Activated CD8-positive, alpha-beta memory T cell treated with anti-CD3 and anti-CD28 coated beads for 48 hours (primary cell): ENCODE measurements at places on chromosomes 2 and 18.

DNA sequence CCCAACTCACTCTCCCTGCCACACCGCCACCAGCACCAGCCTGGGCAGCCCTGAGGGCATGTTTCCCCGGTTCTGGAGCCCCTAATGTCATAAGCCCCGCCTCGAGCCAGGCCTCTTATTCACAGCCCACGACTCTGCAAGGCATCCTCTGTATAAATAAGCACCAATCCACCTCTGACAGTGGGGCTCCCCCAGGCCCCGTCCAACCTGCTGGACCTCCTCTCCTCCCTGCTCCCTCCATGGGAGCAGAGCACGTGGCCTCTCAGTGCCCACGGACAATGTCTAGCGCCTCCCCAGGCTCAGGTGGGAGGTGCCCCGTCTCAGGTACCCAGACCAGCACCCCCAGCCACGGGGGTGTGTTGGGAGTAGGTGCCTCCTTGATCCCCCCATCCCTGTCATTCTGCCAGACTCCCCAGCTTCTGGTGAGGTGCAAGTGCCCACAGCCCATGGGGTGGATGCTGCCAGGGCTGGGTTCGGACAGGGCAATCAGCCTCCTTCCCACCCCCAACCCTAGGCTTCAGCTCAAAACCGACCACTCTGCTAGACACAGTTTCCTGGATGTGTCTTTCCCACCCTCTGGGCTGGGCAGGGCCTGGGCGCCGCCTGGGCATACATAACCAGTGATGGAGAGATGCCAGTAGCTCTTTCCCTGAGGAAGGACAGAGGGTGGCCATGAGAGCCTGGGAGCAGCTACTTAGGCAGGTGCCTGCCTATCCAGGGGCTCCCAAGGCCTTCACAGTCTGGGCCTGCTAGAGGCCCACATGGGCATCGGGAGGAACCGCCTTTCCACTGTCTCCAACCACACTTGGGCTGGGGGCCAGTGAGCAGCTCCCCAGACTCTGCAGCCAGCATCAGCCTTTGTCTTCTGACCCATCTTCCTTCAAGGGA, 1.6 kb upstream of the ADRA2B start:
- DNase-seq, result no peak

DNA sequence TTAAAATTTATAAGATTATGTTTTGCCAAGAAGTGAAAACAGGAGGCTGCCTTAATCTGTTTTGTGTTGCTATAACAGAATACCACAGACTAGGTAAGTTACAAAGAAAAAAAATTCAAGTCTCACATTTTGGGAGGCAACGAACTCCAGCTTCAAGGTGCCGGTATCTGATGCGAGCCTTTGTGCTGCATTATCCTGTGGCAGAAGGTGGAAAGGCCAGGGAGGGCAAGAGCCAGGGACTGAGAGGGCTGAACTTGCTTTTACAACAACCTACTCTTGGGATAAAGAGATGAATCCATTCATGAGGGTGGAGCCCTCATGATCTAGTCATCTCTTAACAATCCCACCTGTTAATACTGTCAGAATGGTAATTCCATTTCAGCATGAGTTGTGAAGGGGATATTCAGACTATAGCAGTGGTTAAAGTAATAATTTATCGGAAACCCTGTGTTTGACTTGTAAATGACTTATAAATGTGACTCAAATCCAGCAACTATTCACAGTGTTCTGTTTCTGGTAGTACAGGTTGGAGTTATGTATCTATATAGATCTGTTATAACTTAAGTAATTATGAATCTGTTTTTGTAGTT, 3.7 kb downstream of the MTX2 start:
- DNase-seq, result no peak

DNA sequence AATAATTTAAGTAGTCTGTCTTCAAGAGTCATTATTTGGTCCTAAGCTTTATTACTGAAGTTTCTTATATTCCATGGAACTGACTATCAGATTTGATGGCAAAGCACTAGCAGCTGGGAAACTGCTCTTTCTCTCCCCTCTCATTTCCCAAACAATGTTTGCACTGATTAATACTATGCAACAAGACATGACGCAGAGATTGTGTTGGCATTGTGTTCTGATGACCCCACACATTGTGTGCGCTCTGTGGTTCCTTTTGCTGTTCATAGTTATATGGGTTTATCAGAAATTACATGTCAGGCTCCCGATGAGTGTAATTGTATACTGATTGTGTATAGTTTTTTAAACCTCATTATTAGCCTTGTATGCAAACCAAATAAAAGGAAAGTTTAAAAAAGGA, 331.6 kb upstream of the FANCL start:
- no peak for DNase-seq

- DNase-seq, result no peak
These were observed 576 bp downstream of the NYAP2 start for GRCh38 chr2:225400060-225400511.

GRCh38 chr18:11802586-11802985, 48.6 kb upstream of the CHMP1B start:
- no peak for DNase-seq

- DNase-seq, result no peak
These were observed 222.0 kb upstream of the RAB6C start for GRCh38 chr2:129757366-129757914.

- DNase-seq, result no peak
These were observed 99.9 kb downstream of the TRIB2 start for GRCh38 chr2:12816379-12817306.

DNA sequence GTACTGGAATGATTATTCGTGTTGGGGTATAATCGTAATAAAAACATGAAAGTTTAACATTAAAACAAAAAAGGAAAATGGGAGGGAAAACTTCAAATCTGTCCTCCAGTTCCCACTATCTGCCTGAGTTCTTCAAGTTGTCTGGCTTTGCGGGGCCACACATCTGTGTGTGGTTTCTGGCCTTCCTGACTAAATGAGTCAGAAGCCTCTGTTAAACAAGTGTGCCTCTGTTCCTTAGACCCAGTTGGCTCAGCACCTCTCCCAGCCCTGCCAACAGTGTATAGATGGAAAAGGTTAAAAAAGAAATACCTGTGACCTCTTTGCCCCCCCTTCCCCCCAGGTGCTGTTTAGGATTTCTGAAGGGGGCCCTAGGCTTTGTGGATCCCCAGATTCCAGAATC, 30.2 kb downstream of the XDH start:
- DNase-seq, result no peak

GRCh38 chr2:15678909-15679308, 87.2 kb downstream of the DDX1 start:
- DNase-seq, result no peak

DNA sequence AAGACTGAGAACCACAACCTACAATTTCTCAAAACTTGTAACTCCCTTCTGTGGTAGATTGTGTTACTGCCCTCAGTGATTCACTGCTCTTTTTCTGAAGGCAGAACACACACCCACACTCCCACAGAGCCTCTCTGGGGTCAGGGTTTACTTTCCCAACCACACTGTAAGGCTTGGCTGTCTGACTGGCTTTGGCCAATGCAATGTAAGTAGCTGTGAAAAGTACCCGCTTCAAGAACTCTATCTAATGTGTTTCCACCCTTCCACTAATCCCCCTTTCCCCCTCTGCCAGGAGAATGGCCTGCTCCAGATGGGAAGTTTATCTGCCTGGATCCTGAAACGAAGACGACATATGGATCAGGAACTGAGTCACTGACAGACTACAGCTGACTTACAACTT, 222.7 kb downstream of the CDH2 start:
- no peak for DNase-seq

- DNase-seq, result no peak
These were observed 17.2 kb upstream of the UGT1A9 start for GRCh38 chr2:233654501-233654900.

DNA sequence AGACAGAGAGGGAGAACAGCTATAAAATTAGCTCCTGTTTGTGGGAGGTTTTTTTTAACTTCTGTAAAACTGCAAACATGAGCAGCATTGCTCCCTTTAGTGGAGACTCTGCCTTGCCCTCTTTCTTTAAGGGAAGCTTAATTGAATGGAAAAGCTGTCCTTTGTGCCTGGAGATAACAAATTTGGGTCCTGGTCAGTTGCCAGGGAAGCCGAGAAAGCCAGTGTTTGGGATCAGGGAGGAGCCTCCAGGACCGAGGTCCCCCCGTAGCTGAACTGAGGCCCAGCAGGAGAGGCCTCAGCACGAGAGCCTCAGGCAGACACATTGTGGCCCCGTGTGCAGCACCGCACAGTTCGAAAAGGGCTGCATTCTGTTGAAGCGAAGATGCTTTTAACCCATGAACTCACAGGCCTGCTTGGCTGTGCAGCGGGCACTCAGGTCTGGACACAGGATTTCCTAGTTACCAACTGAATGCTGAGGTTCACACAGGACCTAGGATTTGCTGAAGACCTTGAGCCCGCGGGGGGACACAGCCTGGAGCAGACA, 369.7 kb downstream of the DCDC2C start:
- no peak for DNase-seq

DNA sequence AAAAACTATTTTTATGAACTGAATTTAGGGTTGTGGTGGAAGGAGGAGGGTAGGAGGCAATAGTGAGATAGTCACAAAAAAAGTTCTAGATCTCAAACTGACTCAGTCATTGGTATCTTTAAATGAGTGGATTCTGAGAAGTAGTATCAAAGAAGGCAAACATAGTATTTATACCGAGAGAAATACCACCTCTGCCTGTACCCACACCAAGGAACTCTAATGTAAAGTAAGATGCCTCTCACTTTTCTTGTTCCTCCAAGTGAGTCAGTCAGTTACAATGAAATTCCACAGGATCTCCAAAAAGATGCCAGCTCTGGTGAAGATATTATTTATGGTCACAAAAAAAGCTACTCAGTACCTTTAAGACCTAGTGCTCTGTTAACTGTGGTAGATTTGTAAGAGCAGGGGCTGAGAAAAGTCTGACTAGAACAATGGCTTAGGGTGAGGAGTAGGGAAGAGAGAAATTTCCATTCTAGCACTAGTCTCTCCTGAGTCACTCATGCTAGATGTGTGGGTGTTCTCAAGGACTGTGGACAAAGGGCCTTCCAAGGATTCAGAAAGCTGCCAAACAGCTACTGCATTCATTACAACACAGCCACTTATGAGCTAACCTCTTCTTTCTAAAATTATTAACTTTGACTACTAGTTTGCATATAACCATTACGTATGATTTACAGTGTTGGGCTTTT, 36.3 kb downstream of the YWHAQ start:
- no peak for DNase-seq

- DNase-seq, result no peak
These were observed 533 bp downstream of the HPCAL1 start for GRCh38 chr2:10303181-10303693.

GRCh38 chr2:45171136-45171501, 161.9 kb upstream of the SIX2 start:
- no peak for DNase-seq

- no peak for DNase-seq
These were observed 23.6 kb downstream of the KCNE4 start for GRCh38 chr2:223075301-223076270.

DNA sequence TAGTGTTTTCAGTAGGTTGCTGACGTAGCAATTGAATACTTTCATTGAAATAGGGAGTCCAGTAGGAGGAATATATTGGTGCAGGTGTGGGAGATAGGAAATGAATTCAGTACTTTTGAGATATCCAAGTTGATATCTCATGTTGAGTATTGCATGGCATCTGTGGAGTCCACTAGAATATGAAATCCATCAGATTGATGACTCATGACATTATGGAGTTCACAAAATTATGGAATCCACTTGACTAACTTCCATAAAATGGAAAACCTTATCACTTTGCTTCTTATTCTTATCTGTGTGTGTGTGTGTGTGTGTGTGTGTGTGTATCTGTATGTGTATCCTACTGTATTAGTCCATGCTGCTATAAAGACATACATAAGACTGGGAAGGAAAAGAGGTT, 513.5 kb upstream of the ZEB2 start:
- no peak for DNase-seq

DNA sequence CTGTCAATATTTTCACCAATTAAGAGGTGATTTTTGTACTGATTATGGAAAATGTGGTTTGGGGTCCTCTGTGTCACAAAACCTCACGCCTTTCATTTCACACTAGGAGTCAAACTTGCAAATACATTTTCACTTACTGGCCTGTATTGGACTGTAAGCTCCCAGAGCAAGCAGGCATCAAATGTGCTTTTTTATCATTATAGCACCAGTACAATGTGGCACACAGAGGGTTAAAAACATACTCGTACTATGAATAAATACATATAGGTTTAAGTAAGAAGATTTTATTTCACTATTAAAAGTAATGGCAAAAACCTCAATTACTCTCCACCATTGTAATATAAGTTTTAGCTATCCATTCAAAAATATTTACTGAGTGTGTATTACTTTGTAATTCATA, 56.7 kb downstream of the ABCB11 start:
- DNase-seq, result no peak

GRCh38 chr18:51622702-51623101, 425.2 kb upstream of the MEX3C start:
- DNase-seq, result no peak
